ENCODE measurements at places on chromosomes 7 and 10.
A peak's percentile ranks its signal among the peaks of the same experiment; 100 is the strongest.

DNA sequence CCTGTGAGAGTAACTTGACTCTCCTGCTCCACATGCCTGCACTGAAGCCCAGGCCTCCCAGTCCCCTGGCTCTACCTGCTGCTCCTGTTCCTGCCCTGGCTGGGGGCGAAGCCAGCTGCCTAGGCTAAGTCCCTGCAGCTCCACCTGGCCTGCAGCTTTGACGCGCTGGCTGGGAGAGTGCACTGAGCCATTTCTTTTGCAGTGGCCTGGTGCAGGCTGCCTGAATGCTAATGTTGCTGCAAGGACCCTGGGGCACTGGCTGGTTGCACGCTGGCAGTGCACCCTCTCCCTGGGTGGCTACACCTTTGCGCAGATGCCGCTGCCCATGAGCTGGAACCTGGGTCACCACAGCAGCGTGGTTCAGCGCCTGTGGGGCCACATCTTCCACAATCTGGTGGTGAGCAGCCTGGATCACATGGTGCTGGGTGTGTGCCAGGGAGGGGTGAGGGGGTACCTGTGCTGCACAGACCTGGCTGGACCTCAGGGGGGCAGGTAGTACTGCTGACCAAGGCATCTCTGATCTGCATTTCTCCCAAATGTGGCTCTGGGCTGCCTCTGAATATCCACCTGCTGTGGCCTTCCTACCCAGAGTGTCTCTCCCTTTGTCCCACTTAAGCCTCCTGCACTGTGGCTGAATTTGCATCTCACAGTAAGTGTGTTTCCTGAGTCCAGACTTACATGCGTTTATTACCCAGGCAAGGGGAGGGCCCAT lies 20.0 kb downstream of the IMPDH1 start:
- no peak for DNase-seq

- DNase-seq, result peak; percentile 89
These were observed 1.8 kb downstream of the PFKFB3 start for GRCh38 chr10:6204341-6205191.

DNA sequence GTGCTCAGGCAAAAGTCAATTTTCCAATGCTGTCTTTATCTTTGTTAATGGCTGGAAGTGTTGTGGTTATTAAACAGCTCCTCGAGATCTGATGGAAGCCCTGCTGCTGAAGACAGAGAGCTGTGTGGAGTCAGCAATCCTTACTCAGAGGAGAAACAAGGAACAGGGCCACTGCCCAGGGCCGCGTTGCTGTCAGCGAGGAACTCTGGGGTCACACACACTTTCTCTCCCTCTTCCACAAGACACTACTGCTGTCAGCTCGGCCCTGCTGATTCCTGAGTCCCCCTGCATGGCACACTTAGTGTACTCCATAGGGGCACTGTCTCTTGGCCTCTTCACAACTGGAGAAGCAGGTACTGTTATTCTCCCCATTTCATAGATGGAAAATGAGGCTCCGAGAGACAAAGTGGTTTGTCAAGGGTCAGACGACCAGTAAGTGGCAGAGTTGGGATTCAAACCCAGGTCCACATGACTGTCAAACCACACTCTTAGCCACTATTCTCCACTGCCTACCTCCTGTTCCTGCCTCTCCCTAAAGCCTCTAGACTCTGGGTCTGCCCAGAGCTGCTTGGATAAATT lies 29.3 kb upstream of the PDCD4 start:
- no peak for DNase-seq

DNA sequence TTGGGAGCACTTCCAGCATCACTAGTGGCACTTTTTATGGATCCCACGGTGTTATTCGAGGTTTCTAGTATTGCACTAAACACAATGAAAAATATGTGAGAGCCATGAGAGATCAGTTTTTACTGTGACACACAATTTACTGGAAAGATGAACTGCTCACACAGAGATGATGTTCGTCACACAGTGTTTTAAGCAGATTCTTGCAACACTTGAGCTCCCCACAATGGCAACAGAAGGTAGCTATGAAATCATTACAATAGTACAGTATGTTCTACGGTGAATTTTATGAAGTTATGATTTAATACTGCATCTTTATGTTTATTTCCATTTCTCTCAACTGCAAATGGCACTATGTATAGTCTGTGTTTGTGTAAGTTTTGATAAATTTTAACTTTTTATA lies 27.4 kb upstream of the ENTPD1 start:
- no peak for DNase-seq

- DNase-seq, result no peak
These were observed 30.0 kb downstream of the LAMB1 start for GRCh38 chr7:107972941-107973376.

DNA sequence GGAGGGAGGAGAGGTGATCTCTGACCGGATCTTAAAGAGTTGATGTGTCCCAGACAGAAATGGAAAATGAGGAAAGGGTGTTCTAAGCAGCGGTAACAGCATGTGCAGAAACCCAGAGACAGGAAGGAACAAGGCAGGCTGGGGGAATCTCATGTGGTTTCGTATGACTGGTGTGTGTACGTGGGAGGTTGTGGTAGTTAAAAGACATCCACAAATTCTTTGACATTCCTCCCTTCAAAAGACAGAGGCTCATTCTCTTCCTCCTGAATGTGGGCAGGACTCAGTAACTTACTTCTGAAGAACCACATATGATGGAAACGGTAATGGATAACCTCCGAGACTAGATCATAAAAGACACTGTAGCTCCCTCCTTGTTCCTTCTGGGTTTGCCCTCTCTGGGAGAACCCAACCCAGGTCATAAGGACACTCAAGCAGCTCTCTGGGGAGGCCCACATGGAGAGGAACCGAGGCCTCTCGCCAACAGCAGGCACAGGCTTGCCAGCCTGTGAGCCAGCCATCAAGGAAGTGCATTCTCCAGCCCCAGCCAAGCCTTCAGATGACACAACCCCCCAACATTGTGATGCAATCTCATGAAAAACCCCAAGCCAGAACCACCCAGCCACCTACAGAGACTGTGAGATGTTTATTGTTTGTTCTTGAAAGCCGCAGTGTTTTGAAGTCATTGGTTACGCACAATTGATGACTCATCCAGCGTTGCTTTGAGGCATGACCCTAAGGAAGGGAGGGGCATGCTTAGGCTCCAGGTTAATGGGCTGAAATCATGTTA lies 116.0 kb downstream of the SLIT1 start:
- DNase-seq, result no peak

DNA sequence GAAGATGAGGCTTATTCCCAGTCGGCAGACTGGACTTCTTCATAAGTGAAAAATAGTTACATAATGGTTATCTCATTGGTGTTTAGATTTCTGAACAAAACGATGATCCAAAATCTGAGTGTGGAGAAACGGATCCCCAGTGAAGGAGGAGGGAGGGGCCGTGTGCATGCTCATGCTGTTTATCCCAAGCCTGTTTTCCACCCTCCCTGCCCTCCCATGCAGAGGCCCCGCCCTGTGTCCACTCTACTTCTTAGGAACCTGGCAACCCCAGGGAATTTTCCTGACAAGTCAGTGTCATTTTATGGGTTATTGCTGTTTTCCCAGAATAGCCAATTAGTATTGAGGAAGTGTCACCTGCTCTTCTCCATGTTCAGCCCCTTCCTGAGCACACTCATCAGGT lies 174.0 kb downstream of the CELF2 start:
- no peak for DNase-seq
